ENCODE measurements at places on chromosomes 2 and 18.

DNA sequence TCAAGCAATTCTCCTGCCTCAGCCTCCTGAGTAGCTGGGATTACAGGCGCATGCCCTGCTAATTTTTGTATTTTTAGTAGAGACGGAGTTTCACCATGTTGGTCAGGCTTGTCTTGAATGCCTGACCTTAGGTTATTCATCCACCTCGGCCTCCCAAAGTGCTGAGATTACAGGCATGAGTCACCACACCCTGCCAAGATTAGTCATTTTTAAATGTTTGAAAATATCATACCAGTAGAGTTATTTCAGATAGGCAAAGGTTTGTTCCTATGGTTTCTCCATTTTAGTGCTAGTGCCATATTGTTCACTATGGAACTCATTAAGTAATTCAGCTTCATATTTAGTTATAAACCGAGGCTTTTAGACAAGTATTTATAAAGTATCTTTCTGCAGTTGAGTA is 52.3 kb downstream of the HIBCH start:
- DNase-seq: no peak

GRCh38 chr2:241339839-241340630 is 16.1 kb upstream of the FARP2 start:
- no peak for DNase-seq

DNA sequence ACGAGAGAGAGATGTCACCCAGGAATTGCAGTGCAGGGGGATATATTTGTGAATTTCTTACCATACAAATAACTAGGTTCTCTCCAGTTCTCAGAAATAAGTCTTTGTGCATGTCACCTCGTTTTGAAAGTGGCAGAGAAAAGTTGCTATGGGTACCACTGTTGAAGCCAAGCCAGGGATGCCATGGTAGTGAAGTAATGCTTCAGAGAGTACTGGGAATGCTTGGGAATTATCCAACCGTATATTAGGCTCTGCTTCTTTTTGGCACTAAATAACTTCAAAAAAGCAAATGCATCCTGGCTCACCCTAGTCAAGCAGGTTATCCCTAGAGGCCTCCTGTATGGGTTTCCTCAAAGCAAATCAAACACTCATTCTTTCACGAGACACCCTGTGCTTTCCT is 50.7 kb upstream of the DDX18 start:
- DNase-seq: no peak

DNA sequence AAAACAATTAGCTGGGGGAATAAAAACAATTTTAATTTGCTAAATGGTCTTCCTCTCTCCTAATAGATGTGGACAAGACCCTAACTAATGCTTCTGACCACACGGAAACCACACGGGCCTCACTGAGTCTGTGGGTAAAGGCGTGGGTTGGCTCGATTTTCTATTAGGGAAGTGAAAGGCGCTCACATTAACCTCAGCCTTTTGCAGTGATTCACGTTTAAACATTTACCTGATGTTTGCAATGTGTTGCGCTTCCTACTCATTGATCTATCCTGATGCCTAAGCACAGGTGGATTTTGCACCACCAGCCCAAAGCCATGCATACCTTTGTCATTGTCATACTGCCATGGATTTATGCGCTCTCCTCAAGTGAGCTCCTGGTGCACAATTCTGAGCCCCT is 35.6 kb upstream of the NRP2 start:
- DNase-seq: no peak

All from left hindlimb (tissue), 1 donor.